A549 treated with CORT108297 at 1 μM for 4 hours (cell line): ENCODE measurements at places on chromosomes 7 and 10. TPM values are rescaled to one million over a fixed set of nuclear protein-coding genes. Genes with fewer than 3 reads are reported as not detected.

Gene SPDYE2
- total RNA-seq = not detected in 5 replicates

Gene ITPRID1
- total RNA-seq = not detected in 5 replicates

Gene CYP3A5
- 1.3 to 2.5 TPM (median 1.9 TPM) in 5 replicates for total RNA-seq

Gene ERVW-1
- total RNA-seq = 0.09 TPM in 1 of 5 replicates, not detected in the others

Gene CLCN1
- total RNA-seq = 0.02 to 0.08 TPM (median 0.07 TPM) in 4 of 5 replicates, not detected in the other

Gene UCN3
- total RNA-seq = not detected in 5 replicates

Gene AKR1D1
- total RNA-seq = not detected in 5 replicates

Gene AGR3
- 0.27 TPM in 1 of 5 replicates, not detected in the others for total RNA-seq

Gene COL28A1
- 0.42 to 0.75 TPM (median 0.58 TPM) in 5 replicates for total RNA-seq

Gene SCIN
- total RNA-seq = 0.32 to 0.50 TPM (median 0.42 TPM) in 5 replicates

Gene LAMB1
- 118 to 147 TPM (median 123 TPM) in 5 replicates for total RNA-seq

Gene FAM200A
- total RNA-seq = 5.8 to 6.6 TPM (median 6.3 TPM) in 5 replicates

Gene ITGB8
- 0.65 to 1.3 TPM (median 0.97 TPM) in 5 replicates for total RNA-seq

Gene OR2AE1
- not detected in 5 replicates for total RNA-seq

Gene MDFIC
- 17.2 to 26.0 TPM (median 23.7 TPM) in 5 replicates for total RNA-seq

Gene PNLIPRP3
- total RNA-seq = 0.03 TPM in 1 of 5 replicates, not detected in the others

Gene AKR1C2
- 3,197 to 4,175 TPM (median 3,355 TPM) in 5 replicates for total RNA-seq

Gene RASA4B
- 1.4 to 1.8 TPM (median 1.6 TPM) in 5 replicates for total RNA-seq

Gene CPXM2
- total RNA-seq = not detected in 5 replicates

Gene GPR26
- total RNA-seq = not detected in 5 replicates

Gene GRB10
- 62.2 to 77.3 TPM (median 70.1 TPM) in 5 replicates for total RNA-seq

Gene ETV1
- total RNA-seq = 1.3 to 3.5 TPM (median 3.4 TPM) in 5 replicates

Gene C10orf105
- total RNA-seq = not detected in 5 replicates

Gene OPALIN
- not detected in 5 replicates for total RNA-seq
